Dermis blood vessel endothelial cell (primary cell): ENCODE measurements at places on chromosomes 6 and 20.

- DNase-seq: no peak
These were observed 110.6 kb downstream of the PREX1 start for GRCh38 chr20:48717095-48717672.

GRCh38 chr6:125963817-125964216 lies 7.2 kb downstream of the HINT3 start:
- DNase-seq: no peak

DNA sequence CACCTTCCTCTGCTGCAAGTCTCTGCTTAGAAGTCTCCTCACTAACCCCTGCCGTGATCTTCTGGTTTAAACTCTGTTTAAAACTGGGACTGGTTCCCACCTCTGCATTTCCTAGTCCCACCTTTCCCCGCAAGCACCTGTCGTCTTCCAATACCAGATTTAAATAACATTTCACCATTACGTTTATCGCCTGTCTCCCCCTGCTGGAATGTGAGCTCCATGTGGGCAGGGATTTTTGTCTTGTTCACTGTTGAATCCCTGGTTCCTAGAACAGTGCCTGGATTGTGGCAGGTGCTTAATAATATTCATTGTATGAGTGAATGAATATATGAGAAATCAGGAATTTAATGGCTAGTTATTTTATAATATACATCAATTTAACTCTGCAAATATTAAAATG lies 2.7 kb downstream of the GUCA1A start:
- peak; percentile 23 for DNase-seq

DNA sequence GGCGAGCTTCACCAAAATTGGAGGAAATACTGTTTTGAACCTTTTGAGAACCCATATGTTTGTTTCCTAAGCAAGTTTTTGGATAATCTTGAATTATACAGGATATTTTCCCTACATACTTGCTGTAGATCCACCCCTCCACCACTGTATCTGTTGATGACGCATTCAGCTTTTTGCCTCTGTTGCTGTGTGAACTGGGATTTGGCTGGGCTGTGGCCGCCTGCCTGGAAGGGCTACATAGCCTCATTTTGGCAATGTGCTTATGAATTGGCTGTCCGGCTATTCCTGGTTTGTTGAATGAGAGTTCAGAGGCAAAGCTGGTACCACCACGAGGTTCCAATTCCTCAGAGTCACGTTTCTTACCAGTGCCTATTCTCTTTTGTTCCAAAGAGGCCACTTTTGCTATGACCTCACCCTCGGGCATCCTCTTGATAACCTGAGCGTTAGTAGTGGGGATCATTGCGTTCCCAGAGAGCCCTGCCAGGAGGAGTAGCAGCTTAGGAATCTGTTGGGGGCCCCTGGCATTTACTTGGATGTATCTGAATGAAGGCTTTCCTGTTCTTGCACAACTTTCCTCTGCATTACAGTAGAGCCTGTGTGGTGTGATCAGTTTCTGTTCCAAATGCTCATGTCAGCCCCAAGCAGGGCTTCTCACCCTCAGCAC lies 6.4 kb downstream of the FAM83D start:
- peak; percentile 56 for DNase-seq

GRCh38 chr20:41119614-41120561 lies 17.5 kb upstream of the PLCG1 start:
- no peak for DNase-seq

DNA sequence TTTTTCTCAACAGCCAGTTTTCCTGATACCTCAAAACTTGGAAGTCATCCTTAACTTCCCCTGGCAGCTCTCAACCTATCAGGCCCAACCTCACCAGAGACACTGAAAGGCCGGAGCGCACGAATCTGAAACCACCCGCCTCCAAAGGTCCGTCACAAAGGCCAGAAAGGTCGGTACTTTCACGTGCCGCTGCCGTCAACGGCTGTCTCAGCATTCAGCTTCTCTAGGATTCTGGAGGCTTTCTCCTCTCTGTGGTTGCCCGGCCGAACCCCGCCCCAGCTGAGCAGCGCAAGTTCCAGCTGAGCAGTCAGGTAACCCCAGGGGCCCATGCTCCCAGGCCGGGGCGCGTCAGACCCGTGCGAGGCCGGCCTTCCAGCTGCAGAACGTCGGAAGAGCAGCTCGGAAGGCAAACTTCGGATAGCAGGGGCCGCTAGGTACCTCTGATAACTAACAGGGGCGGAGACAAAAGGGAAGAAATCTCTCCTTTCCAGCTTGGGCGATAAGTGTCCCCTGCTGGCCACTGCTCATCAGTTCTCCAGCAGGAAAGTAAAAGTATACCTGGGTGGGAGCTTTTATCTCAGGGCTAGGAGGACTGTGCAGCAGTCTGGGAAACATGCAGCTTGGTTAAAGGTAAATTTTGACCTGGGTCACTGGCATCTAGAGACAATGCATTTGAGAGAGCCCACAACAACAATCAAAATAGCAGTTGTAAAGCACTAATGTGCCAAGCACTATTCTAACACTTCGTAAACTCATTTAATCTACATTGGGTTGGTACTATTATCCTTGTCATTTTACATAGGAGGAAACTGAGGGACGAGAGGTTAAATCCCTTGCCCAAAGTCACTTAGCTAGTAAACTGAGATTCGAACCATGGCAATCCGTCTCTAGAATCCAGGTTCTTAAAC lies 16.1 kb downstream of the ZSCAN12 start:
- peak; percentile 94 for DNase-seq

GRCh38 chr20:19937651-19938420 lies 79.3 kb upstream of the NAA20 start:
- DNase-seq: no peak

GRCh38 chr20:44475694-44476560 lies at the start of gene TTPAL:
TSS of gene TTPAL (plus strand) at chr20:44475874. CDS start at chr20:44480000, 4,126 bp downstream.
- DNase-seq: peak; percentile 89

DNA sequence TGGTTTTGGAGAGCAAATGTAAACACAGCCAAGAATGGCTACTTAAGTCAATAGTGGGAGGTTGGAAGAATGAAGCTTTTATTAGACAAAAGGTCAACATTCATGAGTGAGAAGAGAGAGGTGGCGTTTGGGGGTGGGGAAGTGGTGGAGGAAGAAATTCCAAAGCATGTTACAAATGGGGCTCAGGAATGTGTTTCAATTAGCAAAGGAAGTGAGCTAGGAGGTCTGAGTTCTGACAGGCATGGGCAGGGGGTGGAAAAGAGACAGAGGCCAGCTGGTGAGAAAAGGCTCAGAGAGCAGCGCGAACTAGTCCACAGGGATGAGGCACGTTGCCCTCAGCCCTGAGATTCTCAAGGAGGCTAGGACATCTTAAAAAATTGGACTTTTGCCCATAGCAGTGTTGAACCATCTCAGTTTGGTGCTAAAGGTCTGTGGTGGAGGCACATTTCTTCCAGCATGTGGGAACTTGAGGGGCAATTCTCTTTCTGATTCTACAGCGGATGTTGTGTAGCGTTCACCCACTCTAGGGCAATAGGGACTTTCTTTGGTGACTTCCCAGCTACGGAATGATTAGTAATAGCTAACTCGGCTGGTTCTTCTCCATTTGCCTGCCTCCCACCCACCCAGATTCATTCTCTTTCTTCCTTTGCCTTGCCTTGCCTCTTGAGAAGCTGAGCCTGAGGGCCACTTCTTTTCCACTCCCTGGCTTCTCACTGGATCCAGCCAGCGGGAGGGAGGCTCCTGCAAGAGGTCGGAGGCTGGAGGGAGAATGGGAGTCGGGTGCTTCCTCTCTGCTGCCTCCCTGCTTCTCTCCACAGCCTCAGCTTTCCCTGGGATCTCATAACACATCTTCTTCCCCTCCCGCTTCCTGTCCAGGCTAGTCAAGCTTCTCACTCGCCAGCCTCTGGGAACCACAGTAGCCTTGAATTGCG lies 45.1 kb upstream of the NEDD9 start:
- DNase-seq: peak; percentile 89

DNA sequence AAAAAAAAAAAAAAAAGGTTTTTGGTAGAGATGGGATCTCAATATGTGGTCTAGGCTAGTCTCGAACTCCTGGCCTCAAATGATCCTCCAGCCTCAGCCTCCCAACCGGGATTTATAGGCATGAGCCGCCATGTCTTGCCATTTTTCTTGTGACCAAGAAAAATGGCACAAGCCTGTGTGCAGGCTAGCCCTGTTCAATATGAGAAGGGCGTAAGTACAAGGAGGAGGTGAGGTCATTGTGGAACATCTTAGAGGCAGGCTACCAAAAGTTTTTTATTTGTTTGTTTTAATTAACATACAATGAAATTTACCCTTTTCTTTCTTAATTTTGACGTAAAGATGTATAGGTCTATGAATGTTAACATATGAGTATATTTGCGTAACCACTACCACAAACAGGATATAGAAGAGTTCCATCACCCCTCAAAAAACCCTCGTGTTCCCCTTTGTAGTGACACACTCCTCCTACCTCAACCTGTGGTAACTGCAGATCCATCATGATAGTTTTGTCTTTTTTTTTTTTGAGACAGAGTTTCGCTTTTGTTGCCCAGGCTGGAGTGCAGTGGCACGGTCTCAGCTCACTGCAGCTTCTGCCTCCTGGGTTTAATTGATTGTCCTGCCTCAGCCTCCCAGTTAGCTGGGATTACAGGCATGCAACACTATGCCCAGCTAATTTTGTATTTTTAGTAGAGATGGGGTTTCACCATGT lies 28.3 kb upstream of the KIF3B start:
- no peak for DNase-seq

DNA sequence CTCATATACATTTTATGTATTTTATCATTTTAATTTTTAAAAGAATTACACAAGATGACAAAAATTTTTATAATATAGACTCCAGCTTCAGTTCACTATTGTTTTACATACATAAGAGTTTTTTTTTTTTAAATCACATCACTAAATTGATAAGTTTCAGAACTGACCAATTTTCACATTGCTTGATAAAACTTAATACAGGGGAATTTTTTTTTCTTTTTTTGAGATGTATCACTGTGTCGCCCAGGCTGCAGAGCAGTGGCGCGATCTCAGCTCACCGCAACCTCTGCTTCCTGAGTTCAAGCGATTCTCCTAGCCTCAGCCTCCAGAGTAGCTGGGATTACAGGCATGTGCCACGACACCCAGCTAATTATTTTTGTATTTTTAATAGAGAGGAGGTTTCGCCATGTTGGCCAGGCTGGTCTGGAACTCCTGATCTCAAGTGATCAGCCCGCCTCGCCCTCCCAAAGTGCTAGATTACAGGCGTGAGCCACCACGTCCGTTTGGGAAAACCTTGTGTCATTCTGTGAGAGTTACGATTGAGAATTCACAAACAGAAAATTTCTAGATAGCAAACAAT lies 36.6 kb upstream of the BTN3A2 start:
- DNase-seq: no peak

DNA sequence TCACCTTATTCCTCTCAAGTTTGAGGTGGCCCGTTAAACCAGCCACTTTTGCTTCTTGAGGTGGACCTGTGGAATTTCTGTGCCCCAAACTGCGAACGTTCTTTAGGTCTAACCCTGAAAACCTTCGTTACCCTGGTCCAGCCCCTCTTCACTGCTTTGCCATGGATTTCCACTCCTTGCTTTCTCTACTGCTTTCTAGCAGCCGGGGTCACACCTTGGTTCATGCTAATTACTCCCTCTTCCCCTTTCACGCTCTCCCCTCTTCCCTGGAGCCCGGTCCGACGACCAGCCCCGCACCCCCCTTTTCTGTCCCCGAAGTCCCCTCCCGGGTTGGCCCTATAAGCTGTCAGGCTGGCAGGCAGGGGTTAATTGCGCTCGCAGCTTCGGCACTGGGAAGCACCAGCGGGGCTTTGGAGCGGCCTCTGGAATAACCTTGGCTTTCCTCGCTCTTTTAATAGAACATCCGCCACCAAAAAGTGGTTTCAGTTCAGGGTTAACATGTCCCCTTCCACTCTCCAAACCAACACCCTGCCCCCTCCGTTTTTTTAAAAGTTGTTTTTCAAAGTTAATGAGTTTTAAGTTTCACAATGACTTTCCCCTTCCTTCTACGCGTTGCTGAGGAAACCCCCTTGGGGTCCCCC lies 1.4 kb upstream of the HIVEP1 start:
- DNase-seq: no peak

GRCh38 chr6:43791745-43792422 lies 21.9 kb downstream of the VEGFA start:
- DNase-seq: no peak

DNA sequence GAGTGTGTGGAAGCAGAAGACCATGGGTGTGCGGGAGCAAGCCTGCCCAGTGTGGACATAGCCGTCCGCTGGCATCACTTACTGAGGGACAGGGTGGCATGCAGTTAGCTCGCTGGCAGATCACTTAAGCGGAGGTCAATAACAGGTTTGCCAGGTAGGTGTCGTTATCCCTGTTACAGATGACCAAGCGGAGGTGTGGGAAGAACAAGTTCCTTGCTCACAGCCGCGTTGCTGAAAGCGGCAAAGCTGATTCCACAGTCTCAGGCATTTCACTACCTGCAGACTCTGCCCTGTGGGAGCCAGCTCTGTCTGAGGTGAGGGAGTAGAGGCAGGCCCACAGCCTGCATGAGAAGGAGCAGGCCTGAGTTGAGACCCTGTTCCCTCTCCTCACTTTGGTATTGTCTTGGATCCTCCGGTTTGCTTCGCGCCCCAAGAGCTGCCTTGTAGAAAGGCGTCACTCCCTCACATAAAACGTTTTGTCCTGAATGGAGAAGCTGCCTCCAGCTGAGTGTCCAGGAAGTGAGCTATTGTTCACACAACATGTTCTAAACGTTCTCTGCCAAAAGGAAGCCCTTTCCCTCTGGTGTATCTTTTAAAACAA lies 96.9 kb downstream of the TCP11 start:
- DNase-seq: peak; percentile 96

GRCh38 chr6:166167801-166168615 lies at the start of gene TBXT:
TSS of gene TBXT (minus strand) at chr6:166167851. CDS start at chr6:166167591, 260 bp downstream.
- DNase-seq: no peak

GRCh38 chr6:144637541-144637940 lies 352.4 kb downstream of the UTRN start:
- DNase-seq: no peak

- no peak for DNase-seq
These were observed 197.7 kb downstream of the SMOC2 start for GRCh38 chr6:168638468-168639271.

DNA sequence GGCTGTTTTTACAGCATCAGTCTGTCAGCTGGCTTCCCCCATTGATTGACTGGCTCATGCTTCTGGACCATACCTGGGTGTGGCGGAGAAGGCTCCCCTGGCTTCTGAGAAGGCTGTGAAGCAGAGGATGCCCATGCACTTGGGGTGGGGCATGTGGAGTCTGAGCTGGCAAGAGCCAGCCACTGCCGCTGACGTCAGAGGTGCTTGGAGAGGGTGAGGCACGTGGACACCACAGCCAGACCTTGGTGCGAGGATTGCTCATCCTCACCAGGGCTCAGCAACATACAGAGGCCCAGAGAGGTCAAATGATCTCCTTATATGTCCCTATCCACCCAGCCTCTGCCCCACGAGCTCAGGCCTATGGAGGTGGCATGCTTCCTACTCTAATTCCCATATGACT lies 211.2 kb upstream of the PMEPA1 start:
- DNase-seq: no peak

DNA sequence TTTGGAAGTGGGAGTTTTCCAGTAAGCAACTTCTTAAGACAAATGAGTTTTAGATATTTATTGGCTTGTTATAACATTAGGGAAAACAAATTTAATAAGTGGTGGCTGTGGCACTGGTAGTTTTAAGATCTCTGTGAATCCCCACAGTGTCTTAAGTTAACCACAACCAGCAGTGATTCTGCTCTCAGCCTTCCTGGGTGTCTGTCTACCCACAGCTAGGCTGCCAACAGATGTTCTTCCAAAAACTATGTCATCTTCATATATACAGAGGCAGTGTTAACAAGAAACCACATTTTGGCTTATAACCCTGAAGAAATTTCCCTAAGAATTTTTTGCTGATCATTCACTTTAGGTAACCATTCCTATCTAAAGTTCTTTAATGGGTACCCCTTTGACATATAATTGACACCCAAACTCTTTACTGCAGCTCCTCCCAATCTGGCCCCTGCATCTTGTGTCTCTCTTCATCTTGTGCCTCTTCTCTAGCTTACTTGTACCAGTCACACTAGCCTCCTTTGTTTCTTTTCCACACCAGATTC lies 52.7 kb downstream of the TOP1 start:
- no peak for DNase-seq
